ENCODE measurements at places on chromosomes 5 and 9.
A peak's percentile ranks its signal among the peaks of the same experiment; 100 is the strongest.

GRCh38 chr5:88029011-88029410 lies 239.6 kb downstream of the TMEM161B start:
- no peak for DNase-seq

DNA sequence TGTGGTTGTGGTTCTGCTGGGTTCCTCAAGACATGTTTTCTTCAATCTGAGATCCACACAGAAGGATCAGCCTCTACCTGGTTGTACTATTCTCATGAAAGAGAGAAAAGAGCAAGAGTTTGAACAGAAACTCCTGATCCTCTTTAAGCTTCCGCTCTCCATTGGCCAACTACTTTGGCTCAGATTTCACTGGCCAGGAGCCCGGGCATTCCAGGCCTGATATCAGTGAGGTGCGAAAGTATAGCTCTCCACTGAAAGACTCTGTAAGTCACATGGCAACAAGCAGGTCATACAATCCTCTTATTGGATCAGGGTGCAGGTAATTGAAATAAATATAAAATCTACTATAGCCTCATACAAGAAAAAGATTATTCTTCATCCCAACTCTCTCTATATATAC lies 920.5 kb downstream of the TLE4 start:
- DNase-seq = no peak

DNA sequence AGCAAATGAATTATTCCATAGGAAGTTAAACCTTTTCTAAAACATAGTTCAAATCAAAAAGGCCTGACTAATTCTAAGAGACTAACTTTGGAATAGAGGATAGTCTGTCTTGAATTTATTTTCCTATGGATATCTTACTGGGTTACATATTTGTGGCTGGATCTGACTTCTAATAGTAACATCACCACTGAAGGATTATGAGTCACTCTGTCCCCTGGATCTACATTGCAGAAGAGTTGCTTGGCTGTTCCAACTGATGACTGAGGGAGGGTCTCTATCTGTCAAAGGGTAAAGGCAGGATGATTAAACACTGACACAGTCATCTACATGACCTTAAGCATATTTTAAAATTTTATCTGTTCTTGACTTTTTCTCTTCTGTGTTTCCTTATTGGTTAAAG lies 119.6 kb upstream of the FST start:
- DNase-seq = no peak

- DNase-seq = no peak
These were observed 72.4 kb downstream of the NUDT12 start for GRCh38 chr5:103490030-103490739.

DNA sequence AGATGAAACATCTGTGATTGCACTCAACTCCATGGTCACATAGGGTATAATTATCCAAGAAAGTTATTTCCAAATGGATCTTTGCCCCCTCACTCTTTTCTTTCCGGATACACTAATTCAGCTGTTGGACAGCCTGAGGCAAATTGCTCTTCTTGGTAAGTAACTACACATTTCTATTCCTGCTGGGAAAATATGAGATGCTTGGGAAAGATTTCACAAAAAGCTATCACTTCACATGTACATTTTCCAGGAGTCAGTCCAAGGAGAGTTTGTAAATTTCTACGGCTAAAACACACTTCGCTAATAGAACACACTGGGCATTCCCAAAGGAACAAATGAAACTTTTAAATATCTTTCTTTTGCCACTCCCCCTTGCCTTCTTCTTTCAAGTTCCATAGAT lies 123.0 kb upstream of the GRIA1 start:
- DNase-seq = no peak

GRCh38 chr9:126500600-126501382 lies 112.9 kb upstream of the LMX1B start:
- peak; percentile 63 for DNase-seq

DNA sequence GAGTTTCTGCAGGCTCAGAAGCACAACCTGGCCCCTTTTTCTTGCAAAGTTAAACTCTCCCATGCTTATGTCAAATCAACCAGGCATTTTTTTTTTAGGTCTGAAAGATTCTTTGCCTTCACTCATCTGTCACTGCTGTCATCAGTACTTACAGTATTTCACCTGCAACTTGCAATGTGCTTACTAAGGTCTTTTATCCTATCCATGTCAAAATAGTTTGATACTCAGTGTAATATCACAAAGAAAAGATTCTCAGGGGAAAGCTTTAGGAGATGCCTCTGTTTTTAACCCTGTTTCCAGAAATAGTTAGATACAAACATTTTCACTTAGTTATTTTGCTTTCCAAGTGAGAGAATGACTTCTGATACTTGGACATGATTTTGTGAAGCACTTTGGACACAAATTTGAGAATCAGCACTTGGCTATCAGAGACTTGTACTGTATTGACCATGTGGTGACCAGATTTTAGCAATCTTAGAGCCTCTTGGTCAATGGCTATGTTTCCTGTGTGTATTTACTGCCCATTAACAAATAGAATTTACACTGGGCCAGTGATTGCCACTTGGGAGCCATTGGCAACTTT lies 428.2 kb downstream of the IRX1 start:
- no peak for DNase-seq

DNA sequence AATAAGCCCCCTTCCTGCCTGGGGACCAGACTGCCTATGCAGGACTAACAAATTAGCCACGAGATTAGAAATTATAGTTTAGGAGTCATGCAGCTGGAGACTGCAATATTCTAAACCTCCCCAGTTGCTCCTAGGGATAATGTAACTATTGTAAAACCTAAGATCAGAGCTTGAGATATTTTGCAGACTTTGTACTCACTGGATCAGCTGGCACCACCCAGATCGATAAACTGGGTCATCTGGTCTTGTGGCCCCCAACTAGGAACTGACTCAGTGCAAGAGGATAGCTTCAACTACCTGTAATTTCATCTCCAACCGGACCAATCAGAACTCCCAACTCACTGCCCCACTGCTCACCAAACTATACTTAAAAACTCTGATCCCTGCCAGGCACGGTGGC lies 38.2 kb downstream of the DNAJC21 start:
- no peak for DNase-seq

DNA sequence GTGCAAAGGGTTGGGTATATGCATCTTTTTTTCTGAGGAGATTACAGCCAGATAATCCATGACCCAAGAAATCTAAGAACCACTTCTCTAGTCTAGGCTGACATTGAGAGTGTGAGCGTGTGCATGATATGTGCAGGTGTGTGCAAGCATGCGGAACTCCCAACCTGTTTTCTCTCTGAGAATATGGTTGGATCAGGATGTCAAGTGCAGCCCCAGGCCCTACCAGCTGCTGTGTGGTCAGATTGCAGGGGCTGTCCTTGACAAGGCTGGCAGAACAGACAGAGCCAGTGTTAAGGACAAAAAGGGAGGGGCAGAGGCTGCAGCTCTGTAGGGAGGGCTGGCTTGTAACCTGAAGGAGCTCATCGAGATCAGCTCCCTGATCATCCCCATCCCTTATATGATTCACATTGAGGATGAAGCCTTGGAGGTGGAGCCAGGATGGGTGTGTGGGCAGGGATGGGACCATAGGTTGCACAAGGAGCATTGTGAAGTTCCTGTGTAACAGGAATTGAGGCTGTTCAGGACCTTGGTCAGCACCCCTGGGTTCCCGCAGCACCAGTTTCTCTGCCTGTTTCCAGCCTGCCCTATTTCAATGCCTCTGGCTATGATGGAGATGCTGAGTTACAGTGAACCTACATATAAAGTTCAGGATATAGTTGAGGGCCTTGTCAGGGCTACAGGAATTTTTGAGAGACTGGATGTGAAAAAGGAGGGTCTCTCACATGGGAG lies 52.6 kb upstream of the ARAP3 start:
- peak; percentile 12 for DNase-seq

DNA sequence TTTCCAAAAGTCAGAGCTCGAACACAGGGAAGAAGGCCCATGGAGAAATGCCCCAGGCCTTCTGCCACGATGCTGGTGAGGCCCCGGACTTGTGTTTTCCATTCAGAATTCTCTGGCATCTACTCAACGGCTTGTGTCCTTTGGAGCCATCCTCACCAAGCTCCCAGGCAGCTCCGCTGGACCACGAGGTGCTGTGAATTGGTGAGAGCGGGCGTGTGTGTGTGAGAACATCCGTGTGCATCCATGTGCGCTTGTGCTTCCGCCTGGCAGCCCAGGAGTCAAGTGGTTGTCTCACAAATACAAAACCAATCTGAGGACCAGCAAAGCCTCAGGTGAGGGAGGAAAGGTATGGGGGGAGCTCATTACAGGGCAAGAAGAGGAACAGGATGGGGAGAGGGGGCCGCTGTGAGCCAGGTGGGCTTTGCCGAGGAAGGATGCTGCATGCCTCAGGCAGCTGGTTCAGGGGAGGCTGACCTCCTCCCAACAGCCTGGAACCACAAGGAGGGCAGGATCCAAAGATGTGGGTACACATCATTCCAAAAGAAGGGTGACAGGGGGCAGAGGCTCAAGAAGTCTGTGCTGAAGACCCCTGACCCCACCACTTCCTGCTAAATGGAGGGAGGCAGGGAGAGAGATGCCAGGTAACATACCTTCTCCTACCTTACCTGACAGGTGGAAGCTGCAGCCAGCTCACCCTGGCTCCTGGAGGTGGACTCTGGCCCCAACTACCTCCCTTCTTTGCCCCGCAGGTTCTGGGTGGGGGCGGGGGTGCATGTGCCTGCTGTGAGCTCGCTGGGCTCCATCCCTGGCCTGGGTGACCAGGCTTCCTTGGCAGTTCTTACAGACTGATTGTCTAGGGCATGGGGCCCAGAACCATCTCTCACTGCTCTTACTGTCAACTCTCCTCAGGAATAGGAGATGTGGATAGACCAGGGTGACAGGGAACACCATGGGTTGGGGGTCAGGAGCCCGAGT lies 196.3 kb downstream of the PAX5 start:
- no peak for DNase-seq

GRCh38 chr5:173175523-173175922 lies 31.2 kb downstream of the BNIP1 start:
- DNase-seq = no peak

DNA sequence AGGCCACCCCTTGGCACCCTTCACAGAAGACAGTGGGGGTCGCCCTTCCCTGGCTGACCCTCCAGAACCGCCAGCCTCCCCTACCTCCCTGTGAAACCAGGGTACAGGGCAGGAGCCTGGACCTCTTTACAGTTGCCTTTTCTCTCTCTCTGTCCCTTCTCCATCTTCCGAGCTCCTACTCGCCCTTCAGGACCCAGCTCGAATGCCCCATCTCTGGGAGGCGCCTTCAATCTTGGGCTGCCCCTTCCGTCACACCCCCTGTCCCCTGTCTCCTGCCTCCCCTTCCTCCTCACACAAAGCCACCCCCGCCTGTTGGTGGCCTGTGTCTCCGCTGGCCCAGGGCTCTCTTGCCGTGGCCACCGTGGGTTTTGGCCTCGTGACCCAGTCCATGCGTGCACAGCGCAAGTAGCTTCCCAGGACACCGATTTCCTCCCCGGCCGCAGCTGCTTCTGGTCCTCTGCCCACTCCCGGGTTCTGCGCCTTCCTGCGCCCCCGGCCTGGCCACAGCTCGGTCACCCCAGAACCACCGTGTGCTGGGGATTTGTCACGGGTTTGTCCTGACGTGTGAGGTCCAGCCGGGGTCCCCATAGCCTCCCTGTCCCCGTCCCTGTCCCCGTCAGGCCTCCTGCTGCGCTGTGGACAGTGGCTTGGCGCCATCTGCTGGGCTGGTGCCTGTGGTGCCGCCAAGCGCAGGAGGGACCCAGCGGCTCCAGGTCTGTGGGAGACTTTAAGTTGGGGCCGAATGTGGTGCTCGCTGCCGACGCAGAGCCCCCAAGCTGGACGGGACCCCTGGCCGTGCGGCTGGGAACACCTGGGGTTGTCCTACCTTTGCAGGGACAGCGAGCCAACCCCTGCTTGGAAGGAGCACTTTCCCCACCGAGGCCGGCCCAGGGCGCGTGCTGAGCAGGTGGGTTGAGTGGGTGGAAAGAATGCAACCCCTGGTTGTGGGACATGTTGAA lies 4.0 kb upstream of the TMEM250 start:
- DNase-seq = peak; percentile 75

- DNase-seq = no peak
These were observed at the start of gene GFRA3 for GRCh38 chr5:138274189-138274853. TSS of gene GFRA3 (minus strand) at chr5:138274621. CDS start at chr5:138274424, 197 bp downstream.

DNA sequence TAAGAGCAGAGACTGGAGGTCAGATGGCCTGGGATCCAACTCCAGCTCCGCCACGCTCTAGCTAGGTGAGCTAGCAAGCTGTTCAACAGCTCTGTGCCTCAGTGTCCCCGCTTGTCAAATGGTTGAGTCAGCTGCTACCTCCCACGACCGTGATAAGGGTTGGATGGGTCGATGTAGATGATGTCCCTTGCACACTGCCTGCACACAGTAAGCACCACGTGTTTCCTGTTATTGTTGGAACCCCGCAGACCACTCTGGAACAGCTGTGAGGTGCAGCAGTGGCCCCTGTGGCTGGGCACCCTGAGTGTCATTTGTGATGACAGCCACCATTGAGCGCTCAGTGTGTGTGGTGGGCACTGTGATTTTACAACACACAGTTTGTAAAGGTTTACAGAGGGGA lies 54.0 kb upstream of the CTSL start:
- no peak for DNase-seq

DNA sequence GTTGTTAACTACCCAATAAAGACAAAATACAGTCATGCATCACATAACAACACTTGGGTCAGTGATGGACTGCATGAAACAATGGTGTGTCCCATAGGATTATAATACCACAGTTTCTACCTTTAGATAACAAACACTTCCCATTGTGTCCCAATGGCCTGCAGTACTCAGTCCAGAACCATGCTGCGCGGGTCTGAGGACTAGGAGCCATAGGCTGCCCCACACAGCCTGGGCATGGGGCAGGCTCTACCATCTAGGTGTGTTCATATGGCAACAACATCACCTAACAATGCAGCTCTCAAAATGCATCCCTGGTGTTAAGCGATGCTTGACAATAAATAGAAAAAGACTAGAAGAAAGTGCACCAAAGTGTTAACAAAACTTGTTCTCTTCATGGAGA lies 6.8 kb downstream of the IPPK start:
- DNase-seq = no peak

All from CD4-positive, alpha-beta T cell treated with Interleukin-6 at 100 ng/mL for 8 hours (primary cell).